Cardiac muscle cell (in vitro differentiated cells and primary cell): ENCODE measurements at places on chromosomes 2 and 18.

GRCh38 chr2:45180033-45180746 is 170.9 kb upstream of the SIX2 start:
- peak; percentile 84 for DNase-seq

DNA sequence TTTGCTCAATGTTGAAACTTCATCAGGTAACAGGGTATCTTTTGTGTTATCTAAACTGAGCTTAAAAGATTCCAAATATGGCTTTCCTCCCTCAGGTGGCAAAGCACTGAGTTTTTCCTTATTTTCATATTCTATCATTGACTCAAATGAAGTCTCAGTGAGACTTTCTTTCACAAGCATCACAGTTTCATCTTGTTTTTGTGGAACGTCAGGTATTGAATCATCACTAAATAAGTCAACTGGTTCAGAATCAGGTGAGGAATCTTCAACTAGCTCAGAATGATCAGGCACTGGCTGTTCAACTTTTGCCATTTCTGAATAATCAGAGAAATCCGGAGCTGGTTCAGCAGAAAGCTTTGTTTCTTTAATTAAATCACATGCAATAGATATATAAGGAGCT is 24.6 kb downstream of the RTN4 start:
- no peak for DNase-seq

DNA sequence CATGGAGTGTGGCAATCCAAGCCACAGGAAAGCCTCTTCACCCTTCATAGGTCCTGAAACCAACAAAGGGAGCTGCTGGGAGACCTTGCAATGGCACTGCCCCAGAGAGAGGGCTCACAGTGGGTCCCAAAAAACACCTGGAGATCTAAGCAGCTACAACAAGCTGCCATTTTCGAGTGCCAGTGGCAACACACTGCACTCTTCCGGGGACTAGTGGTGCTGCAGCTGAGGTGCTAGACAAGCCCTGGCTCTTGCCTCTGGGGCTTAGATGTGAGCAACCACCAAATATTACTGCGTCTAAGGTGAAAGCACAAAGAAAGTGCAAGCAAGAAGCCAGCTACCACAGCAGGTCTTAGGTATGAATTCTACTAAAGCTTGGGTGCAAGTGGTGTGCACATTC is 192.9 kb downstream of the NOL4 start:
- DNase-seq: no peak

DNA sequence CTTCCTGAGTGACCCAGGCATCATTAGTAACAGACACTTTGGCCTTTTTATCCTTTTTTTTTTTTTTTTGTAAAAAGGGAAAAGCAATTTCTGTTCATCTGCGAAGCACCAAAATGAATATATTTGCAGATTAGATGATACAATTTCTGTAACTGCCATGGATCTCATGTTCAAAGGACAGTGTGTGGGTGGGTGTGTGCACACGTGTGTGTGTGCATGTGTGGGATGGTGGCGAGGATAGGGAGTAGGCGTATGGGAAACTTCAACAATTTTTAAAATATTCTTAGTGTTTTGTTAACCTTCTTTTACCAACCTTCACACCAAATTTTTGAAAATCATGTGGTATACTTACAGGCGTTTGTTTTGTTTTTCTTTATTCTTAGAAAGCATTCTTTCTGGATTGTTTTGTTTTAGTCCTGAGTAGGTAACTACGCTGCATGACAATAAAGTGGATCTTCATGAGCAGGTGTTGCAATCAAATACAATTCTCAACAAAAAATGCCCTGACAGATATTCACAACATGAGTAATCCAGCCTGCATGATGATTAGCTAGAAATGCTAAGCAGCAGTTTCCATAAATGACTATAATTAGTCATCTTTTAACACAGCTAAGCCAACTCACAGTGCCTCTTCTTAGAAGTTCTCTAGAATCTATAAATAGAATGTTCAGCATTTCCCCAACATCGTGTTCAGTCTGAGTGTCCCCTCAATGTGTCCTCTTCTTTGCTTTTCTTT is 53.5 kb upstream of the RMDN2 start:
- DNase-seq: no peak
